NCI-H2081 (cell line): ENCODE measurements at places on chromosomes 1 and 21.

DNA sequence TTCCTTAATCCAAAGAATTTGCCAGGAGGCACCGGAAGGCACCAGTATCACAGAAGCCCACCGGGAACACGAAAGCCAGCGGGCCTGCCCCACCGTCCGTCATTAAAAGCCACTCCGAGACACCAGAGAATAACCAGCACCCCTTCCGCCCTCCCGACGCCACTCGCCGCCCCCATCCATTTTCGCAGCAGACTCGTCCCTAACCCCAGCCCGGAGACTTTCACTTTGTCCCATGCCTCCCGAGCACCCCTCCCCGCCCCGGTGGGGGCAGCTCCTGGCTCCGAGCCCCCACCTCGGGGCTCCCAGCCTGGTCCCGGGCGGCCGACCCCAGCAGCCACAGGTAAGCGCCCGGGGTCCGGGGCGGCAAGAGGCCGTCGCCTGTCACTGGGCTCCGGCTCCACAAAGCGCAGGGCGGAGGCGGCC, 105.4 kb downstream of the SLC45A1 start:
- no peak for DNase-seq

GRCh38 chr1:27623327-27624212, 11.4 kb downstream of the FGR start:
- DNase-seq = no peak

DNA sequence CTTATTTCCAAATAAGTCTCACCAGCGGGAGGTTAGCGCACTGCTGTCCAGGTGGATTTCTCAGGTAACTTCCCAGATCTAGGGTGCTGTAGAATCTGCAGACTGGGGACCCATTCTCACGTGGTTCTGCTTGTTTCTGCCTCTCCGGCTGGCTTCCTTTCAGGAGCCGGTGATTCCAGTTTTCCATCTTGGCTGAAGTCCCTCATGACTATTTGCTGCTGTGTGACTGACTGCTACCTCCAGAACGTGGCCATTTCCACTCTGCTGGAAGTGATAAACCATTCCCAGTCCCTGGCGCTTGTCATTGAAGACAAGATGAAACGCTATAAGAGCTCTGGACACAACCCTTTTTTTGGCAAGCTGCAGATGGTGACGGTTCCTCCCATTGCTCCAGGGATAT, 76.0 kb downstream of the DOP1B start:
- no peak for DNase-seq

GRCh38 chr21:43925609-43926008, 60.6 kb downstream of the AGPAT3 start:
- no peak for DNase-seq

GRCh38 chr1:187477103-187477502, 648.4 kb downstream of the PLA2G4A start:
- DNase-seq = no peak

GRCh38 chr1:6523566-6523965, 30.7 kb downstream of the NOL9 start:
- no peak for DNase-seq

DNA sequence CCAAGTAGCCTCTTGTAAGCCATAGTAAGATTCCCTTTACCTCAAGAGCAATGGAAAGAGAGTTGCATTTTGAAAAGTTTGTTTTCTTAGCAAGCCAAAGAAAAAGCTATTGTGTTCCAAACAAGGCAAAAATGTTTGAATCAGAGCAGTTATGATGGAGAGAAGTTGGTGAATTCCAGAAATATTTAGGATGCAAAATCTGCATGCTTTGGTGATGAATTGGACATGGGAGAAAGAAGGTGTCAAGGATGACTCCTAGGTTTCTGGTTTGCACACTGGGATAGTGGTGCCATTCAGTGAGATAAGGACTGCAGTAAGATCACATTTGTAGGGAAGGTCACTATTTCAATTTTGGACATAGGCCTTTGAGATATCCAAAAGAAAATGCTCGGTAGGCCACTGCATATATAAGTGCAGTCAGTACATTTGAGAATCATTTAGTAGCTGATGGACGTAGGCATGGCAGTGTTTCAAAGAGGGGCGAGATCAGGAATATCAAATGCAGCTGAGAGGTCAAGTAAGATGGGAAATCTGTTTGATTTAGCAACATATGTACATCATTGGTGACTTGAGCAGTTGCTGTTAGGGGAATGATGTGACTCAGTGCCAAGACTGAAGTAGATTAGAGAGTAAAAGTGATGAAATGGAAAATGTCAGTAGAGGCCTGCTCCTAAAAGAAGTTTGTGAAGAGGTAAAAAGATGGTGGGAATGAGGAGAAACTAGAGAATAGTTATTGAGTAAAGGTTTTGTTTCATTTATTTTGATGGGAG, 33.9 kb upstream of the GPR25 start:
- DNase-seq = no peak

DNA sequence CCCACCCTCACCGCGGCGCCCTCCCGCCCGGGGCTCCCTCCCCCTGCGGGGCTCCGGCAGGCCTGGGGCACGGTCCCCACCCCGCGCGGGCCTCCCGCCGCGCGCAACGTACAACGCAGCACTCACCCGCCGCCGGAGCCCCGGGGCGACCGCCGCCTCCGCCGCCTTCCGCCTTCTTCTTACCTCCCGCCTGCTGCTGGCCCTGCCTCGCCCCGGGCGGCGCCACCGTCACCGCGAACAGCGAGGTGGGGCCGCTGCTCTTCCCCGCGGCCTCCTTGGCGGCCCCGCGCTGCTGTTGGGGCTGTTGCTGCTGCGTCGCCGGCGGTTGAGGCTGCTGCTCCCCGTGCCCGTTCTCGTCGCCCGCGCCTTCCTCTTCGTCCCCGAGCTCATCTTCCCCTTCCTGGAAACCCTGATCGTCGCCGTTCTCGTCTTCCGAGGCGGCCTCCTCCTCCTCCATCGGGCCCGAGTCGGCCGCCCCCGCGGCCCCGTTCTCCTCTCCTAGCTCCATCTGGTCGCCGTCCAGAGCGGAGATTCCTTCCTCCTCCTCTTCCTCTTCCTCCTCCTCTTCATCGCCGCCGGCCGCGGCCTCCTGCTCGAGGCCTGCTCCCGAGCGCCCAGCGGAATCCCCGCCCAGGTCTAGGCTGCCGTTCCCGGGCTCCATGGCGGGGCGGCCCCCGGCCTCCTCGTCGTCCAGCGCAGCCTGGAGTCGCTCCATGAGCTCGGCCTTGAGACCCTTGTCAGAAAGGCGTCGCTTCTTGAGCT, 671 bp downstream of the HNRNPU start:
- no peak for DNase-seq

GRCh38 chr1:157403608-157404007, 148.7 kb downstream of the FCRL5 start:
- no peak for DNase-seq

GRCh38 chr1:94855307-94855700, 35.1 kb downstream of the SLC44A3 start:
- no peak for DNase-seq

DNA sequence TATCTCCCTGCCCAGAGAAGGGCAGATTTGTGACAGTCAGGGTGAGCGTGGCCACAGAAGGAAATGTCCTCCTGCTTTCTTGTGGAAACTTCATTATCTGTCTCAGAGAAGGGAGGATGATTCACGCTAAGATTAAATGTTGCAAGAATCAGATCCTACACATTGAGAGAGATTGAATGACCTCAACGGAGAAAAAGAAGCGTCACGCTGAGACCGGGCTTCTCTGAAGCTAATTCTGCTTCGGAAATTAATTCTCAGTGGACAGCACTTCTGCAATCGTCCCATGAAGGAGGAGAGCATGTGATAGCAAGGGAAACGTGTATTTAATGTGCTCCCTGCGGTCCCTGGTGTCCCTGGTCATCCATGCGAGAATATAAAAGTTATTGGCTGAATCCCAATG, 19.8 kb upstream of the C1orf21 start:
- DNase-seq = no peak
